Lung (tissue), 17 donors: ENCODE measurements at places on chromosomes 2 and 18.

DNA sequence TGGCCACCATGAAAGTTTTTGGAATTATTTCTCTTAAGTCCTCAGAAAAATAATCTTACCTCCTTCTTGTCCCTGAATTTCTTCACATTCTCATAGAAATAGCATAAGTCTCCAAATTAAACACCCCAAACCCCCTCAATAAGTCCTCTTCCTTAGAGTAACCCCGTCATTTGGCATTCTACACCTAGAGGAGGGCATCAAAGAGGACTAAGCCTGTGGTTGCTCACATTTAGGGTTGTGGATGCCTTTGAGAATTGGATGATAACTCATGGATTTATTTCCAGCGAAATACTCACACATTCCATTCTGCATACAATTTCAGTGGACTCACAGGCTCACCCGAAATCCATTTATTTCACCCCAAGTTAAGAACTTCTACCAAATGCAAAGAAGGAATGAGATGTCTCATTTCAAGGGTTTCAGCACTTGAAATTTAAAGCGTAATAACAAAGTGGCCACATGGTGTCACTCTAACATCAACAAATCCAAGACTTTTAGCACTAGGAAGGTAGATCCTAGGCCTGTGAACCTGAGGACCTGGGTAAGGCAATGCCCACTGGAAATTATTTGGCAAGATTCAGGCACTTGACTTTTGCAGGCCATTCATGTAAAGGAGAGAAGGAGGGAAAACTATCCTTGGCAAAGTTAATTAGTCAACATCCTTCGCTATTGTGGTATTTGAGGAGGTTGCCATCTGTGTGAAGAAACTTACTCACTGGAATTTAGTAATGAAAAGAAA lies 24.6 kb downstream of the DYTN start:
- peak; percentile 17 for DNase-seq

- DNase-seq: no peak
These were observed 382.1 kb downstream of the OSR1 start for GRCh38 chr2:18976168-18976961.

GRCh38 chr18:77131652-77132368 lies 773 bp downstream of the MBP start:
- peak; percentile 29 for DNase-seq

DNA sequence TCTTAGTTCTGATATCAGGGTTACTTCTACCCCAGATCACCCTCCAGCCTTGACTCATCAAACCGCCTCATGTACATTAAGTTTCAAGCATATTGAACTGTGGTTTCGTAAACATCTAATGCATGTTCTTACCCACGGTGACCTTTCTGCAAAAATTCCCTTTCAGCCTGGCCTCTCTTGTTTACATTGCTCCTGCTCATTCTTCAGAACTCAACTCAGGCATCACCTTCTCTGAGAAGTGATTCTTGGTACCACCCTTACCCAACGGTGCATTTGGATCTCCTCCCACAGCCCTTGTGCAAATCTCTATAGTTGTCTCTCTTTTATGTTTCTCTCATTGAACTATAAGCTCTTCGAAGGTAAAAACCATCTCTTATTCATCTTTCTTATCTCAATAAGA lies 503.1 kb upstream of the PKDCC start:
- DNase-seq: no peak

DNA sequence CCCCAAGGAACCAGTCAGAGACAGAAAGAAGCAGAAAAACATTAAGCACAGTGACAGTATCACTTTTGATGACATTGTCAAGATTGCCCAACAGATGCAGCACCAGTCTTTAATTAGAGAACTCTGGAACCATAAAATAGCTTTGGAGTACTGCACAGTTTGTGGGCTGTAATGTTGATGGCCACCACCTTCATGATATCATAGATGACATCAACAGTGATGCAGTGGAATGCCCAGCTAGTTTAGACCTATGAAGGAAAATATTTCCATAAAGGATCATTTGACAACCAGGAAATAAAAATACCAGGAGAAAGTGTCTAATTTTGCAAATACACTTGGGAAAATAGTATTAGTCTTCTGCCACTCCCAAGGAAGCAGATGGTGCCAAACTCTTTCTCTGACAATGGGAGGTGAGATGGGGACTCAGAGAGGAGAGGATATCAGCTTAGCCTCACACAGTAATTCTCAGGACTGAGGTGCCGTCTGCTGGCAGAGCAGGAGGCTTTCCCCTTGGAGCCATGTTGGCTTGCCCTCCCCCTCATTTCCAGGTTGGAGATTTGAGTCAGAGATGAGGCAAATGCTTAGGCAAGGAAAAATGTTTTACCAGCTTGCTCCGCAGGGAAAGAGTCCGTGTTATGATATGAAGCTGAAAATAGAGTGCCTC lies 107.5 kb upstream of the CELF4 start:
- DNase-seq: peak; percentile 4

DNA sequence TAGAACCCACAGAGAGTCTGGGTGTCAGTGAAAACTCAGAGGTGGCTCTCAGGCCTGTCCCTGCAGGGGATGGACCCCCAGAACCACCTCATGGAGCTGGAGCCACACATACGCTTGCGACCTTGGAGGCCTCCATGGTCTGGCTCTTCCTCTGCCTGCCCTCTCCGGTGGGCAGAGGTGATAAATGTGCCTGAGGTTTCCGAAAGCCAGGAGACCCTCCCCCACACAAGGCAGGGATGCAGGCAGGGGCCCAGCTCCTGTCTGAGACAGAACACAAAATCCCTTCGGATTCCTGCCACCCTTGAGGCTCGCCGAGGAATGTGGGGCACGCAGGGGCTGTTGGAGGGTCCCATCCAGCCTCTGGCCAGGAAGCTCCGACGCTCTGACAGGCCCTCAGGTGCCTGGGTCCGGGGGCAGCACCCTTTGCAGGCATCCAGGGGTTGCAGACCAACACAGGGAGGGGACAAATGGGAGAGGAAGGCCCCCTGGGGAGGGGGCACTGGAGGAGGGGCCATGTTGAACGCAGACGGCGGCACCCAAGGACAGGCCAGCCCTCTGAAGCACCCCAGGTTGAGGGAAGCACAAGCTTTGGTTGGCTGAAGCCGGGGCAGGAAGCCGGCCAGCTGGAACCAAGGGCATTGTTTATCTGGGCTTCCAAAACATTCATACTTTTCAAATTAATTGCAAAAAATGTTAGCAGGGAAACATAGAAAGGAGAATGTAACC lies 4.1 kb upstream of the SNED1 start:
- DNase-seq: peak; percentile 80

- no peak for DNase-seq
These were observed 62.1 kb downstream of the THNSL2 start for GRCh38 chr2:88232074-88232782.

DNA sequence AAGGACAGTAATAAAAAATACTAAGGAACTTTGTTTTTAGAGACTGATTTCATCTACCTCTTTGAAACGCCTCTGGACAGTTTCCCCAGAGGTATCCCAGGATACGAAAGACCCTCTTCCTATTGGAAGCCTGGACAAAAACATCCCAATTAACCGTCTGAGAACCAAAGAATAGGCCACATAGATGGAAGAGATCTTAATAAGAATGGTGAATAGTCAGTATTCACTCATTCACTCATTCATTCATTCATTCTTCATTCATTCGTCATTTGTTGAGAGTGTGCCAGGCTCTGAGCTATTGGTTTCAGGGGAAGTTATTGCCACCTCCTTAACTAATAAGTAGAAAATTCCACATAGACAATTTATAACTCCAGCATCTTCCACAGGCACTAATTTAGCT lies 73.2 kb upstream of the SP5 start:
- no peak for DNase-seq

- DNase-seq: no peak
These were observed 119.5 kb downstream of the CCDC148 start for GRCh38 chr2:158337018-158337417.

DNA sequence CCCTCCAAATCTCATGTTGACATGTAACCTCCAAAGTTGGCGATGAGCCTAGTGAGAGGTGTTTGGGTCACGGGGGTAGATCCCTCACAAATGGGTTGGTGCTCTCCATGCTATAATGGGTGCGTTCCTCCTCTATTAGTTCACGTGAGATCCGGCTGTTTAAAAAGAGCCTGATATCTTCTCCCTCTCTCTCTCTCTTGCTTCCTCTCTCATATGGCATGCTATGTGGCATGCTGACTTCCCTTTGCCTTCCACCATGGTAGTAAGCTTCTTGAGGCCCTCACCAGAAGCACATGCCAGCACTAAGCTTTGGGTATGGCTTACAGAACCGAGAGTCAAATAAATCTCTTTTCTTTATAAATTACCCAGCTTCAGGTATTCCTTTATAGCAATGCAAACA lies 39.2 kb downstream of the C2orf76 start:
- no peak for DNase-seq

DNA sequence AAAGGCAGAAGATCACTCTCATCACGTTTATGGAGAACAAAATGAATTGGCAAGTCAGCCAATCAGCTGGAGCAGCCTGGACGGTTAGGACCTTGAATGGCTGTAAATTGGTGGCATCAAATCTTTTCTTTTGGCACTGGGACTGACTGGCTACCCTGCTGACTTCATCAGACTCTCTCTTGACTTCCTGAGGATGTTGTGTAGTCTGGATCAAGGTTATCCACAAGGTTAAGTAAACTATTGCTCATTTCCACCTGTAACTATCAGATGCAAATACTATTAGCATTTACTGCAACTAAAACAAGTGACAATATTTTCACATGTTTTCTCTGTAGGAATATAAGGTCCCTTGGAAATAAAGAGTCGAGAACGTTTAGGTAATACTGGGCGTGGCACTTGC lies 134.3 kb upstream of the RASGRP3 start:
- no peak for DNase-seq

GRCh38 chr2:118987886-118988285 lies 45.9 kb downstream of the MARCO start:
- DNase-seq: no peak

- no peak for DNase-seq
These were observed 740.8 kb upstream of the ZEB2 start for GRCh38 chr2:145260674-145261073.

- no peak for DNase-seq
These were observed 23.0 kb downstream of the EPHA4 start for GRCh38 chr2:221549143-221549542.

- no peak for DNase-seq
These were observed 92.8 kb upstream of the CDH2 start for GRCh38 chr18:28269750-28270149.

GRCh38 chr2:112623913-112624777 lies 21.6 kb upstream of the SLC20A1 start:
- no peak for DNase-seq

DNA sequence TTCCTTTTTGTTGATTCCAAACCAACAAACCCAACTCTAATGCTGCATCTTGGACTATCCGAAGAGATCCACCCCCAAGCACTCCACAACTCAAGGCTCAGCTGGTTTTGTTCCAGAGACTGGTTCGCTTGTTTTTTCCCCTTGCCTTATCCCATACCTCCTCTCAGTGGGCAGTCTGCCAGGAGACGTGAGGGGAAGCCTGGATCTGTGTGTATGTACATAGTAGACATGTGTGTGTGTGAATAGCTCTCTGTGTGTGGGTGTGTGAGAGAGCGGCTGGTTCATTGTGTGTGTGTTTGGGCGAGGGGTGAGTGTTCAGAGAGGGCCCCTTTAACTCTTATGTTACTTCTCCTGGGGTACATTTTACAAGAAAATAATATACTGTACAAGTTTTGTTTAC lies 94.4 kb downstream of the NRP2 start:
- DNase-seq: peak; percentile 66

DNA sequence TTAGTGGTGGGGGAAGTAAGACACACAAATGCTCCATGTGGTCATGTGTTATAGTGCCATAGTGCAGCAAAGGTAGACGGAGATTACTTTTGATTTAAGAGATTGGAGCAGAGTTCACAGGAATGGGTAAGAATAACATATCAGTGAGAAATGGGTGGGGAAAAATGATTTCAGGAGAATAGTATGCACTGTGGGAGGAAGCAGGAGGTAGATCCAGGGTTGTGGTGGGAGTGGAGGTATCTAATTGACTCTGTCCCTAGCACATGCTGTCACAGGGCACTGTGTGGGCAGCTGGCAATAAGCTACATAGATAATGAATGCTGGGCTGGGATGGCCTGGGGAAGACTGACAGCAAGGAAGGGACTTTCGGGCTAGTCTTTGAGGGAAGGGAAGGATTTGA lies 65.3 kb downstream of the STAT1 start:
- DNase-seq: no peak

GRCh38 chr2:152646264-152646663 lies 71.0 kb downstream of the PRPF40A start:
- DNase-seq: peak; percentile 41
